ENCODE measurements at places on chromosomes 2 and 18.

GRCh38 chr2:181836583-181836982 is 54.9 kb upstream of the ITPRID2 start:
- no peak for DNase-seq

DNA sequence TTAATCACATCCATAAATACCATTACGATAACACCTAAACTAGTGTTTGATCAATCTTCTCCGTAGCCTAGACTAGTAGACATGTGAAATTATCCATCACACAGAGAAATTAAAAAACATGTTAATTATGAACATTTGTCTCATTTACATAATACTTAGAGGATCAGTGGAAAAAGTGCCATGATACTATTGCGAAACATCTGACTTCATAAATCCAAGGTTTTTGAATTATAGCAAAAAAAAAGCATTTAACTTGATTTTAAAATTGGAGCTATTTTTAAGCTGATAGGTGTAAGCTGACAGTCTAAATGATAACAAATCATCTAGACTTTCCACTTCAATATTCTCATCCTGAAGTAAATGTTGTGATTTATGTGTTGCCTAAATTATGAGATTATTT is 51.6 kb downstream of the CBLN2 start:
- no peak for DNase-seq

DNA sequence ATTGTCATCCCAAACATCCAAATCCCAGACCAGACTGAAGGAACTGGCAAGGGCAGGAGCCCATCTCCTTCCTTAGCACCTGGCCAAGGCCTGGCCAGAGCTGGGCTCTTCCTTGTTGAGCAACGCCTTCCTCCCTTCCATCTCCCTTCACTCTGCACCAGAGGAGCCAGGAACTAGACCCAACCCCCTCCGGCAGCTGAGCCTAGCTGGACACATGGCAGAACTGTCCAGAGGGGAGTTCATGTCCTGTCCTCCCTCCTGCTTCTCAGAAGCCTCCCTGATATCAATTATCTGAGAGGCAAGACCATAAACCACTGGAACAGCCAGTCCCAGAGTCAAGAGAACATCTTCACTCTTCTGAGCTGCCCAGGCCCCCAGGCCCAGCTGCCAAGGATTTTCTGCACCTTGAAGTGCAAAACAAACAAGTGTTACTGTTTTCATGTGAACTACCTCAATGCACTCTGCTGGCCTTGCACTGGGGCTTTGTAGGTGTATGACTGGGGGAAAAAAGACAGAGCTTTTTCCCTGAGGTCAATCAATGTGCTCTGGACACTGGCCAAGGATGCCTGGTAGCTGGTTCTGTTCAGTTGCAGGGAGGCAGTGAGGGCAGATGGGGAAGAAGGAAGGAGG is 107.6 kb upstream of the MSH6 start:
- DNase-seq: no peak

GRCh38 chr2:41707790-41708451 is 339.9 kb upstream of the PKDCC start:
- DNase-seq: no peak

DNA sequence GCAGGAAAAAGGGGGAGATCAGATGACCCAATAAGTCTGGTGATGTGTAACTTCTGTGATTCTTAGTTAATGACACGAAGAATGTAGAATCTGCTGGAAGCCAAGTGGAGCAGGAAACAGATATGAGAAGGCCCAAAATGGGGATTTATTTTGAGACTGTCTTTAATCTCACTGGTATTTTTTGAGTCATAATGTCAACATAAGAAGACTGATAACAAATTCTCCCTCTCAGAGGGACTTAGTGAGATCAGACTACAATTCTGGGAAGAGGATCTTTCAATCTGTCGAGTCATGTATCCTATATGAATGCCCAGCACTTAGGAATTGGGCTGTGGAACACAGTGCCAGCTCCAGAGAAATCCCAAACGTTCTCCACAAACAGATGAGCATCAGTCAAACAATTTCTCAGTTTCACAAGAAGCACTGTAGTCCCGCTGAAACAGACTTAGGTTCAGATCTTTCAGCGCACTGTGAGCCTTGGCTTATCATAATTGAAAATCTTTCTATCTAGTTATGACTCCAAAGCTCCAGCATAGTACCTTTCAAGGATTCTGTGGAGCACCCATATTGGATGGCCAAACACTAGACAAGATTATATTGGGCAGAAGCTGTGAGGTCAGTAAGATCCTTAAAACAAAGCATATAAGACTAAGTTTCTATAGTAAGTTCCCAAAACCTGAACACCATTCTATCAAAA is 738.2 kb downstream of the LRP1B start:
- no peak for DNase-seq

- DNase-seq: no peak
Observed at GRCh38 chr2:115160531-115161080, 718.2 kb downstream of the DPP10 start.

- DNase-seq: no peak
Observed at GRCh38 chr18:46859855-46860254, 57.5 kb downstream of the PIAS2 start.

- no peak for DNase-seq
Observed at GRCh38 chr2:30348825-30349224, 98.2 kb upstream of the LCLAT1 start.

DNA sequence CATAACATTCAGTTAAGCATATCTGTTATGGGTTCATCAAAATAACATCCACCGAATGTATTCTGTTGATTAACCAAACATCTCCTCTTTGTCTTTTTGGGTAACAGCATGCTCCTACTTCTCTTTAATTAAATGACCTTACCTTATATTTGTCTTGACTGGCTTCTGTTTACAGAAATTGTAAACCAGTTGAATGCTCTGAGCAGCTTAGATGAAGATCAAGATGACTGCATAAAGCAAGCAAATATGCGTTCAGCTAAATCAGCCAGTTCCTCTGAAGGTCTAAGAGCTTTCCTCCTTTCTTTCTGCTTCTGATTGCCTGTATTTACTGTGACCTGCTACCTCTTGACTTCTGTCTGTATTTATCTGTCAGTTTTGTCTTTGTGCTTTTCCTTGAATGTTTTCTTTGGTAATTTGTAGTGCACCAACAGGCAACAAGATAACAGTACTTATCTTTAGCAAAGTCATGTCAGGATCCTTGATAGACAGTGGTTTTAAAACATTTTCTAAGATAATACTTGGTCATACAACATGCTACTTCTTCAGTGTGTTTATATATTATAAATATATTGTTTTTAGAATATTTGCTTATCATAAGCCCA is 152.8 kb downstream of the EHBP1 start:
- no peak for DNase-seq

DNA sequence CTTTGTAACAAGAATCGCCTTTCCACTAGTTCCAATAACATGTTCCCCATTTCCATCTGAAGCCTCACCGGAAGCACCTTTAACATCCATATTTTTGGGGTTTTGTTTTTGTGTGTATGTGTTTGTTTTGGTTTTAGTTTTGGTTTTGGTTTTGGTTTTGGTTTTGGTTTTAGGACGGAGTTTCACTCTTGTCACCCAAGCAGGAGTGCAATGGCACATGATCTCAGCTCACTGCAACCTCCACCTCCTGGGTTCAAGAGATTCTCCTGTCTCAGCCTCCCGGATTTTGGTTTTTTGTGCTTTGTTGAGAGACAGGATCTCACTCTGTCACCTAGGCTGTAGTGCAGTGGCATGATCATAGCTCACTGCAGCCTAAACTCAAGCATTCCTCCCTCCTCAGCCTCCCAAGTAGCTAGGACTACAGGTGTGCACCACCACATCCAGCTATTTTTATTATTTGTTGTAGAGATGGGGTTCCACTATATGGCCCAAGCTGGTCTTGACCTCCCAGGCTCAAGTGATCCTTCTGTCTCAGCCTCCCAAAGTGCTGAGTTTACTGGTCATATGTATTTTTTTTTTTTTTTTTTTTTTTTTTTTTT is 36.3 kb downstream of the TGOLN2 start:
- peak; percentile 53 for DNase-seq

DNA sequence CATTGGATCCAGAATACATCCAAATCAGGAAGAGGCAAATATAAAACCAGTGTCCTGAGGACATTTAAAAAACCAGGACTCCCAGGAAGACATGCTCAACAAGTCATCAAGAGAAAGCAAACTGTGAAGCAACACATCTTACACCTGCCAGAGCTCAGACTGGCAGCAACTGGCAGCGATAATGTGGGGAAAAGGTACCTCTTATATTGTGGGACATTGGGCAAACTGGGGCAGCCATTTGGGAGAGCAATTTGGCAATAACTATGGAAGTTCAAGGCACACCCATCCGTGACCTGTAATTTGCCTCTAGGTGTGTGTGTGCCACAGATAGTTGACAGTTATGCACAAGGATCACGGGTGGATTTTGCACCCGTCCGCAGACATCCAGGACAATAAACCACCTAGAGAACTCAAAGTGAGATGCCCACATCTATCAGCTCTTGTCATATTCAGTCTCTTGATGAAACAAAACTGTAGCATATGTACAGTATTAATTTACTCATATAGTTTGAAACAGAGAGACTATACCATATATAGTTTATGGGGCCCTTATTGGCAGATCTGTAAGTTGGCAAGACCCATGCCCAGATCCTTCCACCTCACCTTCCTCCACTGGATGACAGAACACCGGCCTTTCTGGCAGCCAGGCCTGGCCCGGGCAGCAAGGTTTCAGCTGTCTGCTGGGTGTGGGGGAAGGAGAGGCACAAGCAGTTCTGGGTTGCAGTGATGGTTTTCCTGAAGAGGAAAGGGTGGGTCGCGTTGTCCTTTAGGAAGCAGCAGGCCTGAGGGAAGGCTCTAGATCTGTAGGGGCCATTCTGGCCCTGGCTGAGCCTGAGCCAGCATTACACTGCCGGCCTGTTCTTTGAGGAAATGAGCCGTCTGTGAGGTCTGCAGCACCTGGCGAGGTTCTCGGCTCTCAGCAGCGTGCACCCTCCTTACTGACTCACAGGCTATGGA is 18.8 kb downstream of the HJURP start:
- DNase-seq: no peak

- no peak for DNase-seq
Observed at GRCh38 chr18:60649842-60650536, 277.4 kb upstream of the MC4R start.

DNA sequence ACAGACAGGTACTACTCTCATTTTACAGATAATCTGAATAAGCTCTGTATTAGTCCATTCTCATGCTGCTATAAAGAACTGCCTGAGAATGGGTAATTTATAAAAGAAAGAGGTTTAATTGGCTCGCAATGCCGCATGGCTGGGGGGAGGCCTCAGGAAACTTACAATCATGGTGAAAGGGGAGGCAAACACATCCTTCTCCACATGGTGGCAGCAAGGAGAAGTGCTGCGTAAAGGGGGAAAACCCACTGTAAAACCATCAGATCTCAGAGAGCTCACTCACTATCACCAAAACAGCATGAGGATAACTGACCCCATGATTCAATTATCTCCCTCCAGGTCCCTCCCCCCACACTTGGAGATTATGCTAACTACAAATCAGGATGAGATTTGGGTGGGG is 254.4 kb downstream of the KCNE4 start:
- no peak for DNase-seq

DNA sequence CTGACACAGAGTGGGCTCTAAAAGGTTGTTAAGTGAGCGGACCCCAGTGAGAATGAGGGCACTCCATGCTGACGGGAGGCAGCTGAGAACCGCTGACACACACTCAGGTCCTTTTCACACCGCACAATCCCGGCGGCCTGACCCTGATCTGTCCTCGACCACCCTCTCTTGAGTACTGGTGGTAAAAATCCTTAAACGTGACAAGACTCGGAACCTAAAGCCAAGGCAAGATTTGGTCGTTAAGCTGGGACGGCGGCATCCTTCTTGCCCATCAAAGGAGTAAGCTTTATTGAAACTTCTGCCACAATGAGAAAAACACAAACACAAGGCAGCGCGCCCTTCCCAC is 569 bp downstream of the TMX3 start:
- no peak for DNase-seq

GRCh38 chr2:130391872-130392670 is 36.2 kb downstream of the PTPN18 start:
- no peak for DNase-seq
